SK-MEL-5 (cell line): ENCODE measurements at places on chromosomes 5 and 9. TPM values are rescaled to one million over a fixed set of nuclear protein-coding genes. Genes with fewer than 3 reads are reported as not detected.

MYO10 gene
- 161 and 191 TPM in 2 replicates for total RNA-seq

GRCh38 chr5:133269691-133270090 lies 217.9 kb downstream of the HSPA4 start:
- no peak for DNase-seq

DNA sequence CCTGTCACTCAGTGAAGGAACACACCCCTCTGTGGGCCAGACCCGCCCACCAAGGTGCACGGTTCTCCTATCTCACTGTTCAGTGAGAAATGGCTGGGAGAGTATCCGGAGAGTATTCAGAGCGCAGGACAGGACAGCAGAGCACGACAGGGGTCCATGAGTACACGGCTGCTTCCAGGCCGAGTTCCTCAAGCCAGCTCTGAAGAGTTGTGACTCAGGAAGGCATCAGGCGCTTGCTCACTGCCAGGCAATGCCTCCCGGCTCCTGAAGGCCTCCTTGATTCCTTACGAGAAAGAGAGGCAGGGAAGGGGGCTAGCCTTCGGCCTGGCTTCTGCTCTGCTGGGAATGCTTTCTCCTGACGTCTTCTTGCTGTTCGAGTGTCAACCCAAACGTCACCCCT lies 132.1 kb upstream of the PPP1R26 start:
- no peak for DNase-seq

GRCh38 chr9:98201102-98201501 lies 8.7 kb upstream of the CORO2A start:
- no peak for DNase-seq

DNA sequence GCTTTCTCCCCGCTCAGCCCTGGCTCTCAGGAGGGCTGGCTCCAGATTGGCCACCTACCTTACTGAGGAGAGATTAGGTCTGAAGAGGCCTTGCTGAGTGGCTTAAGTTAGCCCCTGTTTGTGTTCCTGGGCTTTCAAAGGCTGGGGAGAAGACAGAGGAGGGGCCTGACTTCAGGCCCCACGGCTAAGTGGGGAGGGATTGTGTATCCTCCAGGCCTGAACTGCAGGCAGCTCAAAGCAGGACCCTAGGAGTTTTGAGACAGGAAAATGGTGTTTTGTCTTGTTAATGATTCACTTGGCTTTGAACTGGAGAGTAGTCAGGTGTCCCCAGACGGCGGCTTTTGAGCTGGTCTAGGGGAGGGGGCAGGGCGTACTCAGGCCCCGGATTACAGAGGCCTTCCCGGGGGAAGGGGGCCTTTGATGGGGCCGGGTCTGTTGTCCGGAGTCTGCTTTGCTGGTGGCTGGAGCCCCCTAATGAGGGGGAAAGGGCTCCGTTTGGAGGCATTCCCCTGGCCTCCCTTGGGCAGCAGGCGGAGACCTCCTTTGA lies 162.0 kb upstream of the SMIM23 start:
- DNase-seq: no peak

GRCh38 chr9:71678999-71679398 lies 89.3 kb downstream of the CEMIP2 start:
- DNase-seq: no peak

PCDHGB4 gene
- total RNA-seq: 0.08 and 0.26 TPM in 2 replicates

GRCh38 chr5:36712706-36713105 lies 106.3 kb downstream of the SLC1A3 start:
- no peak for DNase-seq

- DNase-seq: no peak
These were observed 139.5 kb downstream of the STARD4 start for GRCh38 chr5:111372799-111373198.

GRCh38 chr9:127588740-127589506 lies 23.2 kb upstream of the STXBP1 start:
- no peak for DNase-seq
